NCI-H748 treated with DMSO at 0.1 percent for 48 hours (cell line): ENCODE measurements at places on chromosomes 4 and X.

DNA sequence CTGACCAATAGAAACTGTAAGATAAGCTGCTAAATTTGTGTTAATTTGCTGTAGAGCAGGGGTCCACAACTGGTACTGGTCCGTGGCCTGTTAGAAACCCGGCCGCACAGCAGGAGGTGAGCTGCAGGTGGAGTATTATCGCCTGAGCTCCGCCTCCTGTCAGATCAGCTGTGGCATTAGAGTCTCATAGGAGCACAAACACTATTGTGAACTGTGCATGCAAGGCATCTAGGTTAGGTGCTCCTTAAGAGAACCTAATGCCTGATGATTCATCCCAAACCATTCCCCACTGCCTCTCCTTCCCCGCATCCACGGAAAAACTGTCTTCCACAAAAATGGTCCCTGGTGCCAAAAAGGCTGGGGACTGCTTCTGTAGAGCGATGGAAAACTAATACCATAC, 19.7 kb downstream of the FBXW7 start:
- no peak for DNase-seq

DNA sequence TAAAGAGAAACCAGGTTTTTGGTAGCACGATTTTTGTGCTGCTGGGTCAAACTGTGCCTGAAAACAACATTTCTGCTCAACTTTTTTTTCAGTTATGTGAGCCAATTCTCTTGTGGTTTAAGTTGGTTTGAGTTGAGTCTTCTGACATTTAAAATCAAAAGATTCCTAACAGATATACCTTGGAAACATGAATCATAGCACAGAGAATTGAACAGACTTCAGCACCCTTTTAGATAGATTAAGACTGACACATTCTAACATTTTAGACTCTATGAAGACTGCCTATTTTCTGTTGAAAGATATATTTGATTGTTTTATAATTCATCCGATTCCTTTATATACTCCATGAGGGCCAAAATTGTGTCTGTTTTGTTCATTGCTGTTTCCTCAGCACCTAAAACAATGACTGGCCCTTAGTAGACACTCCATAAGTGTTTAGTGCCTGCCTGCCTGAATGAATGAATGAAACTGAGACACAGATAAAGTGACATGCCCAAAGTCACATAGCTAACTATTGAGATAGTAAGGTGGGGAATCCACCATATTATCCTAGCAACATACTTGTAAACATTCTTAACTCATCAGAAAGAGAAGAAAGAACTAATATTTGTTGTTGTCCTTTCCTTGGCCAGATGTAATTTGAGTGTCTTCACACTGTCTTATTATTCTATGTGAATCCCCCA, 624.0 kb downstream of the MID1IP1 start:
- DNase-seq, result no peak

- no peak for DNase-seq
Observed at GRCh38 chr4:173410079-173410478, 11.2 kb upstream of the SCRG1 start.

DNA sequence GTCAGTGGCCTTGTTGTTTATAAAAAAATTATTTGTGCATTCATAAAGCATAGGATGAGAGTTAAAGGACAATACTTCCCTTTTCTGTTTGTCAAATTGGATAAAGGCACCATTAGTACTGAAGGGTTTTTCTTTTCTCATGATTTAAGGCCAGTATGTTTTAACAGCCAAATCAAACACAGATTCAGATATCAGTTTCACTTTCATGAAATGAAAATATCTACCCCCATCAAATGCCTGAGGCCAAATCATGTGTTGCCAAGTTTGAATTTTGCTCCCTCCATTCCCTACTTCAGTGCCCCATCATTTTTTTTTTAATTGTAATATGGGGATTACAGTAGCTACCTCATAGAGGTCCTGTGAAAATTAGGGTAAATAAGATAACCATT, 745.9 kb downstream of the RPA4 start:
- DNase-seq, result no peak

DNA sequence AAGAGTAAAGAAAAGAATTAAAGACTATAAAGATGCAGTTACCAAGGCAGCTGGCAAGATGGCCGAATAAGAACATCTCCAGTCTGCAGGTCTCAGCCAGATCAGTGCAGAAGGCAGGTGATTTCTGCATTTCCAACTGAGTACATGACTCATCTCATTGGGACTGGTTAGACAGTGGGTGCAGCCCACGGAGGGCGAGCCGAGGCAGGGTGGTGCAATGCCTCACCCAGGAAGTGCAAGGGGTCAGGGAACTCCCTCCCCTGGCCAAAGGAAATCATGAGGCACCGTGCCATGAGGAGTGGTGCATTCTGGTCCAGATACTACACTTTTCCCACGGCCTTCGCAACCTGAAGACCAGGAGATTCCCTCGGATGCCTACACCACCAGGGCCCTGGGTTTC, 20.5 kb downstream of the SPIN4 start:
- DNase-seq, result no peak

DNA sequence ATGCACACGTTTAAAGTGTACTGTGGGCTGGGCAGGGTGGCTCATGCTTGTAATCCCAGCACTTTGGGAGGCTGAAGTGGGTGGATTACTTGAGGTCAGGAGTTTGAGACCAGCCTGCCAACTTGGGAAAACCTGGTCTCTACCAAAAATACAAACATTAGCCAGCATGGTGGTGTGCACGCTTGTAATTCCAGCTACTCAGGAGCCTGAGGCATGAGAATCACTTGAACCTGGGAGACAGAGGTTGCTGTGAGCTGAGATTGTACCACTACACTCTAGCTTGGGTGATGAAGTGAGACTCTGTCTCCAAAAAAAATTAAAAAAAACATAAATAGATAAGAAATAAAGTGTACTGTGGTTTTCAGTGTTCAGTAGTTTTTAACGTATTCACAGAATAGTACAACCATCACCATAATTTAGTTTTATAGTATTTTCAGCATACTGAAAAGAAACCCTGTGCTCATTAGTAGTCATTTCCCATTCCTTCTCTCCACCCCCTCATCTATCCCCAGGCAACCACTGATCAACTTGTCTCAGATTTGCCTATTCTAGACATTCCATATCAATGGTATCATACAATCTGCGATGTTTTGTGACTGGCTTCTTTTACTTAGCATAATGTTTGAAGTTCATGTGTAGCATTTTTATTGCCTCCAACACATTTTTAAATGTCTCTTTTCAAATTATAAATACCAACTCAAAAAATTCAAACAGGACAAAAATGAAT, 19.1 kb downstream of the SLAIN2 start:
- DNase-seq, result no peak

DNA sequence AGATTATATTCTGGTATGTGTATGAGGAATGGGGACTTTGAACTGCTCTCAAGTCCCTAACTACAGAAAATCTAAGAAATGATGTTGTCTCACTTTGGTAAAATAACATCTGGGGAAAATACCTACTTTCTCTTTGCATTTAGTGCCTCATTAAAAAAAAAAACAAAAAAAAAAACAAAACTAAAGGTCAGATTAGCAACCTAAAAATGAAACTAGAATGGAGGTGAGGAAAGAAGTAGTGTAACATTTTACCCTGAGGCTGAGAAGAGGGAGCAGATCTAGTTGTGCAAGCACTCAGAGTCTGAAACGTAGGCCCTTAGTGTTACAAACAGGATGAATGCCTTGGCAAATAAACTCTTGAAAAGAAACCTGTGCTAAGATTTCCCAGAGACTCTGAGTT, 56.0 kb downstream of the VGLL1 start:
- no peak for DNase-seq

- no peak for DNase-seq
Observed at GRCh38 chr4:157722146-157722545, 450.7 kb downstream of the GASK1B start.

DNA sequence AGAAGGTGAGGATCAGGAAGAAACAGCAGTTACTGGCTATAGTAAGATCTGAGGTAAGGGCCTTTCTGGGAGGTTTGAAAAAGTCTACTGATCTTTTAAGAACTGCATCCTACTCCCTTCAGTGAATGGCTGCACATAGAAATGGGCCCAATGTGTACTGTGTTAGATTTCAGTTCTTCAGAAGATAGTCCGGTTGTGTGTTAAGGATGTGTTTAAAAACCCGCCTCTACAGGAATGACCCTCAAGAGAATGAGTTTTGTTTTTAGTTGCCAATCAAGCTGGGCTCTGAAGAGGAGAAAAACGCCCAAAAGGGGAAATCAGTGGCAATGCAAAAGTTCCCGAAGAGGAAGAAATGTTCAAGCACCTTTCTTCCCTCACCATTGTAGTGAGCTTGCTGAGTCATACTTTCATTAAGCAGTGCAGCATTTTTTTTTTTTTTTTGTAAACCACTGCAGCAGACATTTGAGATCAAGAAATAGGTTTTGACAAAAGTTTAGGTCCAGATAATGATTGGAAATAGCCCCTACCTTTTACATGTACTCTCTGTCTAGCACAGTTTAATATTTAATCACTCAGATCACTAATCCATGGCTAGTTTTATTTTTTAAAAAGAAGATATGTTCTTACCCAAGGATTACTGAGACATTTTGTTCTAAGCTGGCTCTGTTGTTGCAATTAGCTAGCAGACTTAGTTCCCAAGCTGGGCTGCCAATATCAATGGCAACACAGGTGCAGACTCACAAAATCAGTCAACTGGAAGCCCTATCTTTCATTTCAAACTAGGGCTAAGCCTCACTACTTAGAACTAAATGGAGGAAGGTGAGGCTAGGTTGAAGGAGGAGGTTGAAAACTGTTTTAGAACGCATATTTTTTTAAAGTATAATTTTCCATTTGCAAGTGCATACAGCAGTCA, 7.0 kb upstream of the TRPC5OS start:
- no peak for DNase-seq

DNA sequence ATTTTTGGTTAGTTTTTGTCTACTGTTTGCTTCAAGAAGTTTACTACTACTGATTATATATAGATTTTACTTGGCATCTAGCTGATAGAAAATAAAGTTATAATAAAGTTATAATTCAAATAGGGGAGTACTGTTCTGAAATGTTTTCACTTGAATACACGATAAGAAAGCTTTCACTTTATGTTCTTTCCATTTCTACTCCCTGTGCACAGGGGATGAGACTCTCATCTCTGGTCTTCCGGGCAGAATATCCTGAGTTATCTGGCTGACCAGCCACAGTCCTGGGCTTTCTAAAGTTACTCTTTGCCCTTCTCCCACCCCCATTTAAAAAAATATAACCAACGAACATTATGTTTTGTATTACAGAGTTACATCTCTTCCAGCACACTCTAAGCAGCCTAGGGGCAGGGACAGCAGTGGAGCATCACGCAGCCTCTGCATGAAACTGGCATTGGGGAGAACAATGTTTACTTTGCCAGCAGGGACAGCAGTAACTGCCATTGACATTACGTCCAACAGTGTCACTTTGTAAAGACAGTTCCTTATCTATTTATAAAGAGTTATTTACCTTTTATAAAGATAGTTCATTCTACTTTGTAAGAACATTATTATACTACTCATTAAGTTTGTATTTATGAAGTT, 64.3 kb downstream of the METTL14 start:
- peak; percentile 12 for DNase-seq

- DNase-seq, result no peak
Observed at GRCh38 chr4:57443308-57443707, 333.1 kb upstream of the IGFBP7 start.

DNA sequence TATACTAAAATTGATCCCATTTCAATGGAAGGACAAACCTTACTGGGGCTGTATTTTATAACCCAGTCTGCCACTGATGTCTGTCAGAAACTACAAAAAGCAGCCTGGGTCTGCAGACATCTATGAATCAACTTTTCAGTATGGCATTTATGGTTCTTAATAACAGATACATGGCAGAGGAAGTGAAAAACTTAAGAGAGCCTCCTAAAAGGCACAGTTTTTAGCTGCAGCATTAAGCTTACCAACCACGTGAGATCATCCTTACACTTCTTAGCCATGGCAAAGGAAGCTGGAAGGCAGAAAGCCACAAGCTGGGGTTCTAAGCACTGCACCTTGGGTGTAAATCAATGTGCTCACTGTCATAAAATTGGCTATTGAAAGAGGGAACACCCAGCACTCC, 16.6 kb upstream of the UGT2B17 start:
- no peak for DNase-seq

DNA sequence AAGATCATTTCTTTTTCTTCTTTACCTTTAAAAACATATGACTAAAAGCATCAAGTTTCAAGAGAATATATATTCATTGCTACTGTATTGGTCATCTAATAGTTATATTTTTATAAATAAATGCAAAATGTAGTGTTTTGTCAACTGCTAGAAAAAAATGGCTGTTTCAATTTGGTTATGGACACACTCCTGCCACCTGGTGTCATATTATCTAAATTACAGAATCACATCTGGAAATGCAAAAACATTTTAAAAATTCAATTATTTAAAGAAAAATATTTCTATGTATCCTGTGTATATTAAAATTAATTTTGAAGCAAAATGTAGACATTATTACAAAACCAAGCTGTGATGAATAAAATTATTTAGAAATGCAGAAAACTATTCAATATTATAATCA, 329.4 kb upstream of the PCDH18 start:
- DNase-seq, result no peak

DNA sequence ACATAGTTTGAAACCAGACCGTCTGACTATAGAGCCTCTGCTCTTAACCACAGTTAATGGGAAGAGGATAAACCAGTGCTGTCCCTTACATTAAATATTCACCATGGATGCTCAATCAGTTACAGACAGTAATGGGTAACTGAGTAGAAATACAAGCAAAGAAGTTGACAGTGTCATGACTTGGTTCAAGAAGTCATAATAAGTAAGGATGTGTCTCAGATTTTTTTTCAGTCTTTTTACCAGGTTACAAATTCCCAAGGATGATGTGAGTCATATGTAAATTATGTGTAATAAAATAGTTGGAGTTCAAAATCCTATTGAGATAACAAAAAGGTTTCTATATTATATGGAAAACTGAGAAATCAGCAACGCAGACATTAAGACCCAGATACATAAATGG, 31.1 kb downstream of the ZCCHC4 start:
- DNase-seq, result no peak

GRCh38 chrX:150587585-150588503, 19.4 kb downstream of the MTM1 start:
- peak; percentile 0 for DNase-seq

DNA sequence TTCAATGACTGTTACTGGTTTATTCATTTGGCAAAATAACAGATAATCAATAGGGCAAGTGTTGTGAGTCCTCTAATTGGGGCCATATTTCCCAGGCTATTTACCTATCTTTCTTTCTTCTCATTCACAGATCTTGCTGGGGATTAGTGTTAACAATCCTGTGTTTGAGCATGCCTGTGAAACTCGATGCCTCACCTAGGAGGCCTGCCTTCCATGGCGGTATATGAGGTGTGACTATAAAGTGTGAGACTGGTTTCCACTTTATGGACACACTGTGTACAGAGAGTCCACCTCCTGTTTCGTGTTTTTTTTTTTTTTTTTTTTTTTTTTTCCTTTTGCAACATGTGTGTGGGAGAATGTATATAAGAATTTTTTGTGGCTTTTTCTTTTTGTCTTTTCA, 199.3 kb downstream of the BMPR1B start:
- peak; percentile 5 for DNase-seq

- no peak for DNase-seq
Observed at GRCh38 chr4:189838821-189839497, 101.7 kb upstream of the FRG1 start.

- DNase-seq, result no peak
Observed at GRCh38 chr4:154714339-154715040, 29.3 kb upstream of the LRAT start.
